ENCODE measurements at places on chromosomes 7 and 10.
A peak's percentile ranks its signal among the peaks of the same experiment; 100 is the strongest.

- DNase-seq: no peak
These were observed 58.1 kb downstream of the CCNY start for GRCh38 chr10:35394411-35394851.

DNA sequence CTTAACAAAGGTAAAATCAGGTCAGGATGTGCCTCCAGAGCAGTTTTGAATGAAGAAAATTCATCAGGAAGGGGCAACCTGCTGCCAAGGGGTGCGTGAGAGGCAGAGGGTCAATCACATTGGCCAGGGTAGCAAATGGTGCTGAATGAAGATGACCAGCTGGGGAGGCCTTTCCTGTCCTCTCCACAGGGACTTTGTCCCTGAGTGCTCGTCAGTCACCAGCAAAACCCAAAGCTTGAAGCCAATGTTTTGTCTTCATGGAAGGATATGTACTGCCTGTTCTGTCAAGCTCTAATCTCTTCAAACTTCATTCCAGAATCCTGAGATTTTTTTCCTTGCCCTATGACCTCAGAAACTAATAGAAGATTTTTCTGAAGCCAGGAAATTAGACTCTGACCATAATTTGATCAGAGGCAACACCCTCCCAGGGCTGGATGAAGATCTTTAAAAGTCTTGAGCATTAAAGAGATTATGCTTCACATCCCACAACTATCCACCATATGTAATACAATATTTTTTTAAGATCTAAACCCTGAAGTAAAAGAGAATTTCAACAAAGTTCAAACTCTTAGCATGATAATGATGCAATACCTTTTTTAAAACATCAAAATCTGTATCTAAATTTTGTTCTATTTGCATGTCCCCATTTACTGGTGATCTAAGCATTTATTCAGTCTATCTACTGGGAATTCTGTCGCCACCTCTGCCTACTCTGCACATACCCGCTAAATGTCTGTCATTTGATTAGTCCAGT is 243.0 kb downstream of the SNX13 start:
- no peak for DNase-seq

DNA sequence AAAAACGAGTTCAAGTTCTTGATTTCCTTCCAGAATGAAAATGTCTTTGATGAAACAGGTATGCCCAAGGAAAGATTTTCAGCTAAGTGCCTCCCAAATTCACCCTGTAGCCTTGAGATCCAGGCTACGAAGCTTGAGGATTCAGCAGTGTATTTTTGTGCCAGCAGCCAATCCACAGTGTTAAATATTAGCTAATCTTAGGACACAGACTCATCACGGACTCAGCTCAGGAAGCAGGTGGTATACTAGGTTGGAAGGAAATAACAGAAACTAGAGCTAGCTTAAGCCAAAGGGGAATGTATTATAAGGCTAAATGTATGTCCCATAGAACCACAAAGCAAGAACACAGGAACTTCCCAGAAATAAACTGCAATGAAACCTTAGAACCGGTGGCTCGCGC is 151.0 kb upstream of the PRSS1 start:
- no peak for DNase-seq

- no peak for DNase-seq
These were observed 75.7 kb upstream of the SYPL1 start for GRCh38 chr7:106187613-106188350.

DNA sequence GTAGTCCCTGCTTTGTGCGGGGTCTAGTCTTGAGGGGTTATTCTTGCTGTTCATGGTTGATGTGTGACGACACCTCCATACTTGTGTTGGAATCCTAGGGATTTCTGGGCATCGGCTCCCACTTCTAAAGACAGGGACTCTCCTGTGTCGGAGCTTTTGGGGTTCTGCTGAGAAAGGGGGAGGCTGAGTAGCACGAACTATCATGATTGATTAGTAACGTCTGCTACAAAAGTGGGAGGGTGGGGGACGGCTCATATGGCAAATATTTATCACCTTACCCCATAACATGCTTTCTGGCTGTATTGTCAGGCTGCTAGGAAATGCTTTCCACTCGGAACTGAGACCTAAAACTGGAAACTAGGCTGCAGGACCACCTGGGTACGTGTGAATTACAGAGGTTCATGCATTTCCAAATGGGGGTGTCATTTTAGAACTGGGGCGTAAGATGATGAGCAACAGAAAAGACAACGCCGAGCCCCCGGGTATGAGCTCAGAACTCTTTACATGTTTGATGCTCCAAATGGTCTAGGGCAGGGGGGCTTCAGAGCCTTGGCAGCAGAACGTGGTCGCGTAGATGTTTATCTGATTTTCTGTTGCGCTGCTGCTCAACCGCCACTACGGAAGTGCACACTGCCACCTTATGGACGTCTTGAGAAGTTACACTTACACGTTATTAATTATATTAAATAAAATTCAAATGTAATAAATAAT is 15.1 kb upstream of the NME8 start:
- DNase-seq: peak; percentile 81

GRCh38 chr10:102040305-102041050 is 15.5 kb downstream of the ARMH3 start:
- no peak for DNase-seq

DNA sequence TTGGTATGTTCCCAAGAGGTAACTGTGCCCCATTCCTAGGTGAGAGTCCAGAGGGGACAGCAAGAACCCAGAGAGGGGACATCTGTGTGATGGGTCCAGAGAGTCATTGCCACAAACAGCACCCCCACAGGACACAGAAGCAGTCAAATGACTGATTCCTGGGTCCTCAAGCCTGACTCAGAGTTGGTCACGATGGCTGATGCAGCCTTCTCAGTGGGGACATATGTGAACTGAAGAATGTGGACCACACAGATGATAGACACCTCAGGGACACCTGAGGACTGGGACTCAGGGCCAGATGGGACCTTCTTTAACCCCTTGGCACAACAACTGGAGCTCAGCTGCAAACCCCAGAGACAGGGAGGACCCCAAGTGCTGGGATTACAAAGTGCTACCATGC is 96.5 kb downstream of the STRA8 start:
- DNase-seq: no peak

- DNase-seq: no peak
These were observed 75.5 kb downstream of the RPS24 start for GRCh38 chr10:78109210-78109609.

DNA sequence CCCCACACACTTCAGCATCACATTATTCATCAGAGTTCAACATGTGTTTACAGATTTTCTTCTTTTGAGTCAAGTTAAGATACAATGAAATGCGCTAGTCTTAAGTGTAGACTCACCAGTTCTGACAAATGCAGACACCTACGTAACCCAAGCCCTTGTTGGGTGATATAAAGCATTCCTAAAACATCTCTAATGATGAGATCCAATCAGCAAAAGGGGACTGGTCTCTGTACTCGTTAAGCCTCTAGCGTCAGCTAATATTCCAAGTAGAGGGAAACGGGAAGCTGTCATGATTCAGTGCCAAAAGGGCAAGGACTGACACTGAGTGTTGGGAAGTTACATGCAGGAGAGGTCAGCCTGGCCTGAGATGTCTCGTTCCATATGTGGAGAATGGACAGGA is 38.7 kb upstream of the TRIL start:
- DNase-seq: peak; percentile 50

DNA sequence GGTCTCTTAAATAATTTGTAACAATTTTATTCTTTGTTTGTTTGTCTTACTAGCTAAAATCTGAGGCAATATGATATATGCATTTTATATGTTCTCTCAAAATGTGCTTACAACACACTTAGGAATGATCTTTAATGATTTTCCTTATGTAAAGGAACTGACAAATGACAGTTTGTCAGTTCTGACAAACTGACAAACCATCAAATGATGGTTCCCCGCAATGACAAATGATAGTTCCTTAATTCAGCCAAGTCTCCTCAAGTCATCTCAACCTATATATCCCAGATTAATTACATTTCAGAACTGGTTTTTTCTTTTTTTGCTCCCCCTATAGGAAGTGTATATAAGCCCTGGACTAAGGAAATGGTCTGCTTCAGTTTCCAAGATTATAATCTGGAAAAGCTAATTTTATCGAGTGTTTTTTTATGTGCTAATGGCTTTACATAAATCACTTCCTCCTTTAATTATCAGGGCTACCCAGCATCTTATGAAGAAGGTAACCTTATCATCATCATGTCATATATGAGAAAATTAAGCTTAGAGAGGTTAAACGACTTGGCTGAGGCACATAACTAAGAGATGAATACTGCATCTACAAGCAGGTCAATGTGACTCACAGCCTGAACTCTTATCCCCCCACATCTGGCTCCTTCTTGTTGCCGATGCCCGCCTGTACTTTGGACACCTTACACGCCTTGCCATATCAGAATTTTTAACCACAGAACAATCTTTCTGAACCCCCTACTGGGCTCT is 75.1 kb downstream of the RELN start:
- no peak for DNase-seq

GRCh38 chr10:116150606-116151005 is 122.4 kb downstream of the GFRA1 start:
- DNase-seq: no peak
